ENCODE measurements at places on chromosomes 1 and 21.

DNA sequence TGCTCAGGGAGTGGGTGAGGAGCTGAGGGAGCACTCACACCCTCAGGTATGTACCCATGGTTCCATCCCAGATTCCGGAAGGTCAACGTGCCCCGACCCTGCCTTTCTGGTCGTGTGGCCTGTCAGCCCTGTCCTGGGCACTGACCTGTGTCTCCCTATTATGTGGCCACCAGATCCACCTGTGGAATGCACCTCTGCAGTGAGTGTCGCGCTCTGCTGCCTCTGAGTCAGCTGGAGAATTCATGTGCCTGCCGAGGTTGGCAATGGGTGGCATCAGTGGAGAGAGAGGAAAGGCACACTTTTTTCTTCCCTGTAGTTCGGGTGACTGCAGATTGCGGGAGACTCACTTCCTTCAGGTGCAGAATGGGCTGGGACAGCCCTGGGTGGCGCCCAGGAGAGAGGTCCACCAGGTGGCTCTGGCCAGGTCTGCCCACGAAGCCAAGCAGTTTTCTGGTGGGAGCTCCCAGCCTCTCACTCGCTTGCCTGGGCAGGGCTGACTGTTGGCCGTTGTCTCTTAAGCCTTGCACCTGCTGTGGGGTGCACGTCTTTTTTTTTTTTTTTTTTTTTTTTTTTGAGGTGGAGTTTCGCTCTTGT, 176.1 kb upstream of the TMEM51 start:
- DNase-seq = no peak

DNA sequence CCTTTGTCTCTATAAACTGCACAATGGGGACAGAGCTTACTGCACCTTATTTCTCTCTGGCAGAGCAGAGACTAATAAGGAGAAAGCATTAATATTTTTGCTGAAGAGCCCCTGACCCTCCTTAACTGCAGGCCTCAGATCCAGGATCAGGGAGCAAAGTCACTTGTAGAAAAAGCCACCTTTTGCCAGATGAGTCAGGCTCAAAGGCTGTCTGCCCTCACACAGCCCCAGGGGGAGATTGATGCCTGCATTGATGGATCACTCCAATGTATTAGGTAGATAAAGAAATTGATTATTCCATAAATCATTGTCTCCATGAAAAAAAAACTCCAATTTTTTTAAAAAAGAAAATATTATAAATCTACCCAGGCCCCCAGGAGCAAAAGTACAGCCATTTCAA, 15.8 kb downstream of the GRIK3 start:
- DNase-seq = no peak

- DNase-seq = no peak
These were observed 136.7 kb downstream of the DMRTB1 start for GRCh38 chr1:53595906-53596305.

DNA sequence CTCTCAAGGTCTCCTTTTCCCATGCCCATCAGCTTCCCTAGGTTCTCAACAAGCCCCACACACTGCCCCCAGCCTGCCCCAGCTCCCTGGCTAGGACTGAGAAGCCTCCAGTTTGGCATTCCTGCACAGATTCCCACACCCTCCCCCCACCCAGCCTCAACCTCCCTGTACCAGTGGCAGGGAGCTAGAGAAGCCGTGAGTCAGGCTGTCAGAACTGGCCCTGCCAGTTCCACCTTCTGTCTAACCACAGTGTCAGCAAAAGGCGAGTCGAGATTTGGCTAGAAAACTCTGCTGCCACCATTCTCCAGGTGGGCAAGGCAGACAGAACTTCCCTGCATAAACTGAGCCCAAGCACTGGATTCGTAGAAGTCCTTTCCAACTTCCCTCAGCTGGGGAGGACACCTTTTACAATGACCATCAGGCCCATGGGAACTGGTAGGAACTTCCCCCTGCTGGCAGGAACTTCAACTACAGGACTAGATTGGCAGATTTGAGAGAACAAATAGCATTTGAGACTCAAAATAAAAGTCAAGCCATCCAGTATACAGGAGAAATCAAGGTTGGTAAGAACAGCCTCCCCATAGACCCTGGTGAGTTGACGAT, 31.0 kb downstream of the TNNT2 start:
- no peak for DNase-seq

- no peak for DNase-seq
These were observed 46.9 kb downstream of the VWA5B1 start for GRCh38 chr1:20337581-20337980.

GRCh38 chr1:189859385-189859977, 618.2 kb downstream of the BRINP3 start:
- DNase-seq = no peak

DNA sequence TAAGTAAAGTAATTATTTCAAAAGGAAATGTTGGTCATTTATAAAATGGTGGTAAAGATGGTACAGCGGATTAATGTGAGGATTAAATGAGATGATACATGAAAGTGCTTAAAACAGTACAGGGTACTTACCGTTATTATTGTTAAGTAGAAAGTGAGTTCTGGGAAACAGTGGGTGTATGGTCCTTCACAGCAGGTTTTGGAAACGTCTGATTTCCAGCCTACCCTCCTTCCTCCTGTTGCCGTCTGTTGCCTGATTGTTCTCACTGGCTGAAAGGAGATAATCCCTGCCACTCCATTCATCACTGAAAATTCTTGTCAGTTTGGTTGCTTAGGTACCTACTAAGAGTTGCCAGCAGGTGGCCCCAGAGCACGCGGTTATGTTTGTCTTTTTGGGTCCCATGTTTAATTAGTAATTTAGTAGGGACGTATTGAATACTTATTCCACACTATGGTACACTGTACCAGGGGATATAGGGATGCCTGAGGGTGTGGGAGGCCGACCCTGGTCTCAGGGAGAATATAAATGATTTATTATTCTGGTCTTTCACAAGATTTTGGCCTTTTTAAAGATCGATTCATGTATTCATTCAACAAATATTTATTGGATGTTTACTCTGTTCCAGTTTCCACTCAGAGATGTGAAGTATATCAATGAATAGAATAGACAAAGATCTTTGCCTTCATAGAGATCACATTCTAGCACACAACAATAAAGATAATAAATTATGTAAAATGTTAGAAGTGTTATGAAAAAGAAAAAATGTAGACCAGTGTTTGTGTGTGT, 30.8 kb upstream of the RPTN start:
- DNase-seq = peak; percentile 38
